ENCODE measurements at places on chromosomes 2 and 18.

GRCh38 chr2:191230174-191230573, 15.0 kb upstream of the MYO1B start:
- no peak for DNase-seq

- no peak for DNase-seq
These were observed at the start of gene CRYBA2 for GRCh38 chr2:218993345-218994315. Gene CRYBA2, minus strand, starts transcription at chr2:218993422. Its CDS starts 246 bp downstream, at chr2:218993176.

- no peak for DNase-seq
These were observed 105.2 kb downstream of the SEPTIN10 start for GRCh38 chr2:109508556-109508955.

DNA sequence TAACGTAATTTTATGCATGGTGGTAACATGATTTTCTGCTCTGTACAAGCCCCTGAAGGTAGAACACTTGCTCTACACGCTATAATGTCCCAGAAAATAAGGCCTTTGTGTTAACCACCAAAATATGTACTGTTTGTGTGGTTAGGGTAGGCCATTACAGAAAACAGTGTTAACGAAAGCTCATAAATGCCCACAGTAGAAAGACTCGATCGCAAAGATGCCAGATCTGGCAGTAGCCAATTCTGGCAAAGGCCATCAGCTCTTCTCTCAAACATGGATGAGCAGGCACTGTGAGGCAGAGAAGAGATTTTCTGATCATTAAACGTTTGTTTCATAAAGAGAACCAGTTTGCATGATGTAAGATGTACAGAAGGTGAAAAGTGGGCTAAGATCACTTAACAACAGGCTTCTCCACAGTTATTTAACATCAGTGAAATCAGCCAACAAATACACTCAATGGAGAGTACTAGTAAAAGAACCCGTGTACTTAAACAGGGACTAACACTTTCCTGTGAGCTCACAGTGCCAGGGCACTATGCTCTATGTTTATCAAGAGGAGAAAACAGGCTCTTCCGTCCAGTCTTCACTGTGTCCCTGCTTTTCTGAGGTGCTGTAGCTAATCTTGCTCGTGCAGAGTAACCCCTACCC, 80.3 kb downstream of the SPRED2 start:
- no peak for DNase-seq

DNA sequence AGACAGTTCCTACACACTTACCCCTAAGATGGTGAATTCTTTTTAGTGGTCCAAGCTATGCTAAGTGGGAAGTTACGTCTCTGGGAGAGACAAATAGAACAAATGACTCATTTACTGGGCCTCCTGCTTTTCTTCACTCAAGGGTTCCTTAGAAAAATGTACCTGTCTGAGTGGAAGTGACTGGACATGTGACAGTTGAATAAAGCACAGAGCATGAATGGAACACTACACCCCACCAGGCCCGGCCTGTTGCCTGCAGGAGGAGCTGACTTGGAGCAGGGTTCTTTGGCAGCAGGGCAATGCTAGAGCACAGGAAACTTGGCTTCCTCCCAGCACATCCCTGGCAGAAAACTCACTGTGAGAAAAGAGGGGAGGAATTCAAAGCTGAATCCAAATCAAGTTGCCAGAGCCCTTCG, 451.0 kb upstream of the SETBP1 start:
- DNase-seq, result peak; percentile 27

- no peak for DNase-seq
These were observed 10.3 kb upstream of the SNED1 start for GRCh38 chr2:240988146-240988545.

DNA sequence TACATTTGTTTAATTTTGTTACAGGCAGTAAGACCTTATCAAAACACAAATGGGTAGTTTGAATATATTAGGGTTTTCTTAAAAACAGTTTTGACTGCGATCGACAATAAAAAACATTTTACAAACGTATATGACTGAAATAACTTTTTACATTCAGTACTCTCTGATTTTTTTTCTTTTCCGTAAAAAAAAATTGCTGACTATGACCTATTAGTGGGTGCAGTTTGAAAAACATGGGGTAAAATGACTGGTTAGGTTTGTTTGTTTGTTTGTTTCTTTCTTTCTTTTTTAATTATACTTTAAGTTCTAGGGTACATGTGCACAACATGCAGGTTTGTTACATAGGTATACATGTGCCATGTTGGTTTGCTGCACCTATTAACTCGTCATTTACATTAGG, 36.9 kb downstream of the EPC2 start:
- no peak for DNase-seq

- no peak for DNase-seq
These were observed 119.8 kb downstream of the RTTN start for GRCh38 chr18:70085641-70086040.

DNA sequence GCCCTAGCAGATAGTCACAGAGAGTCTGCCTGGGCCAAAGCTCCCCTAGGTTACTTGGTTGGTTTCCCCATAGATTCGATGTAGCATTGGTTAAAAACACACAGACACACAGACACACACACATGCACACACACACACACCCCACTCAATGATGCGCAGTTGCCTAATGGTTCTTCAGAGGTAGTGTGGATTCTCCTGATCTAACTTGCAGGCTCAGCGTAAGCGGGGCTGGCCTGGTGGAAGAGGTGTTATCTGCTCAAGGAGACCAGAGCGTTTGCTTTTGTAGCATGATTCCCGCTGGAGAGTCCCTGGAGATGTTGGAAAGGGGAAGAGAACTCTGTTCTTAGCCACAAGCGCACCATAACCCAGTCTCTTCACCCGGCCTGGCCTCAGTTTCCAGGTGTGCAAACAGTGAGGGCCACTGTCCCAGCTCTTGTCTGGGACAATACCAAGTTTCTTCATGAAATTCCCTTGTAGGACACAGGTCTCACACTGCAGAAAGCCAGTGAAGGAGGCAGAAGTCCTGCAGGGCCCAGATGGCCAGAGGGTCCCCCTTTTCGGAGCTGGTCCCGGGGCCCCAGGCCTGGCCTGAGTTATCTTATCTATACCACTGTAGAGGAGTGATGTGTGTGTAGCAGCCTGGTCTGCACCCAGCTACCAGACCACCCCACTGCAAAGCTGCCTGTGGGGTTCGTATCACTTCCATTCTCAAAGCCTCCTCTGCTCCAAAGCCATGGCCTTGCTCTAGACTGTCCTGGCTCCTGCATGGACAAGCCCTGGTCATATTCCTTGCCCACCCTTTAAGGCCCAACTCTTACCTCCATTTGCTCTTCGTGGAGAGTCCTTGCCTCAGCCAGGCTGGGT, 3.7 kb downstream of the ACKR3 start:
- DNase-seq, result no peak

- no peak for DNase-seq
These were observed 654.5 kb upstream of the CDH2 start for GRCh38 chr18:28831476-28831875.

- no peak for DNase-seq
These were observed 36.4 kb downstream of the FAM168B start for GRCh38 chr2:131056932-131057287.
